Activated CD4-positive, alpha-beta T cell treated with anti-CD3 and anti-CD28 coated beads, Interleukin-2, Interleukin-6, amounts not matched to agents 100 ng/mL and 50 ng/mL, durations not matched to agents 16 hours and 8 hours (primary cell): ENCODE measurements at places on chromosomes 1 and 21.

DNA sequence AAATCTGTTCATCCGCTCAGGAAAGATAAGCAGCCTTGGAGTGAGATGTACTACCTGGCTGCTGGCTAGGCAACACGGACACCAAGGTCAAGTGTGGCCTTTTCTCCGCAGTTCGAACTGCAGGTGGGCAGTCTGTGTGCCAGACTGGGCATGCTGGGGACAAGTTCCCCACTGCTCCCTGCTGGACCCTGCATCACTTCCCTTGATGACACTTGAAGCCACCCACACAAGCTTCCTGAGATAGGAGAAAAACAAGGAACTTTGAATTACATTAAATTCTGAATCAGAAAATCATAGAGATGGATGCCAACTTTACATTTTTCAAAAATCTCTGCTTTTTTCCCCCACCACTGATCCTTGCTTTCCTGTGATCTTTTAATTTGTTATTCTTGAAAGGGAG is 38.3 kb downstream of the BEND5 start:
- no peak for DNase-seq

DNA sequence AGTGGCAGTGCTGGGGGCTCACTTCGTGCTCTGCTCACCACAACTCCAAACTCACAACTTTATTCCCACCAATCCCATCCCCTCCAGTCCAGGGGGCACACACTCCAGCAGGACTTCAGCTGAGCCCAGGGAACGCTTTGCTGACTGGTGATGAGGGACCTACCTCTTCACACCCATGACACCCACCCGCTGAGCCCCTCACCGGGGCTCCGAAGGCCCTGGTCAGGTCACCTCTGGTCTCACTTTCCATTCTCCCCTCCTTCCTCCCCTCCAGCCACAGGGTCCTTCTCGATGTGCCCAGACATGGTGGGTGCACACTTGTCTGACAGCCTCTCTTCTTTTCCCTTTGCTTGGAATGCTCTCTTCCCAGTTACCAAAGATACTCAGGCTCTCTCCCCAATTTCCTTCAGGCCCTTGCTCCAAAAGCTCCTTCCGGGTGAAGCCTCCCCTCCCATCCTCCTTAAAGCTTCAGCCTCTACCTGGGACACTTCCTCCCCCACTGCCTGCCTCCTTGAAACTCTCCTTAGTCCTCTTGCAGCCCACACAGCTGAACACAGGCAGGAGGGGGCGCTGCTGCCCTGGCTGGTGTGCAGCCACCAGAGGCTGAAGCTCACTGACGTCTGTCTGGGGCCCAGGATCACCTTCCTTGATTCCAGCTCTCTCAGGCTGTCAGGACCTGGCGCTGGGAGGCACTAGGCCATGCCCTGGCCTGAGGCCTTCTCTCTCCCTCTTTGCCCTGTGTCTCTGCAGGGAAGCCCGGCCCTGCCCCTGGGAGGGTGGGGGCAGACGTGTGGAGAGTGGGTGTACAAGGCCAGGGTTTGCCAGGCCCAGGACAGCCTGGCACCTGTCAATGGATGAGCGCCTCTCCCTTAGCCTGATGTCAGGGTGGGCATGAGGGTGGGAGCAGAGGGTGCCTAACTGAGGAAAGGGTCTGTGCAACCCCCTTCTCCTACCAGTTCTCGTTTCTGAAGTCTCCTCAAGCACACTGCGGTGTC is 1.6 kb downstream of the KCNE1 start:
- DNase-seq, result peak; percentile 61

- DNase-seq, result no peak
Observed at GRCh38 chr1:233066087-233066486, 115.7 kb downstream of the NTPCR start.

DNA sequence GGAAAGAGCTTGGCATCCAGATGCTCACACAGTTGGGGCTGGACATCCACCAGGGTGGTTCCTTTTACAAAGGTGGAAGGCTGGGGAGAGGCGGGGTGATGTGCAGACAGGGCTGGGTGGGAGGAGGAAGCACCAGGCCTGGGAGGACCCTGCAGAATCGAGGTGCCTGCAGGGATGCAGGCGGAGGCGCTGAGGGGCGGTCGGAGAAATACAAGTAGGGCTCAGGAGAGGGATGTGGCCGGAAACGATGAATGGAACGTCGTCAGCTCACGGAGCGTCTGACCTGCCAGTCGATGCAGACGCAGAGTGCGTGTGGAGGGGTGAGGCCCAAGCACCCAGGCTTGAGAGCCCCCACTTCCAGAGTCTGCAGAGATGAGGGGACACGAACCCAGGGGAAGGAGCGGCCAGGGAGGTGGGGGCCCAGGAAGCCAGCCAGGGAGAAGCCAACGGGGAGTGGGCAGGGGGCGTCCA is 63.4 kb downstream of the TRIM11 start:
- no peak for DNase-seq

DNA sequence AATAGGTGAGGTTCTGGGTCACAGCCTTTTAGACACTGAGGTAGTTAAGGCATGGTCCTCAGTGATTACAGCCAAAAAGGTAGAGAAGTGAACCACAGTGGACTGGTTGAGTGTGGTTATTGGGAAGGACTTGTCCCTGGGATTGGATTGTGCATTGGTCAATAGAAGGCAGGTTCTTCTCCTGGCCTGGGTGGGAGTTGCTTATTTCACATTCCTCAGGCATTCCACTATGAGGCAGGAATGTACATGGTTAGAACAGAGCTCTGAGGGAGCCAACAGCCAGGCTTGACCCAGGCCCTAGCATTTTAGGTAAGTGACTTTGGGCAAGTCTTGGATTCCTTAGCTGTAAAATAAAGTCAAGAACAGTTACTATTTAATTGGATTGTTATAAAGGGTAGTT is 97.9 kb upstream of the MARK1 start:
- no peak for DNase-seq

DNA sequence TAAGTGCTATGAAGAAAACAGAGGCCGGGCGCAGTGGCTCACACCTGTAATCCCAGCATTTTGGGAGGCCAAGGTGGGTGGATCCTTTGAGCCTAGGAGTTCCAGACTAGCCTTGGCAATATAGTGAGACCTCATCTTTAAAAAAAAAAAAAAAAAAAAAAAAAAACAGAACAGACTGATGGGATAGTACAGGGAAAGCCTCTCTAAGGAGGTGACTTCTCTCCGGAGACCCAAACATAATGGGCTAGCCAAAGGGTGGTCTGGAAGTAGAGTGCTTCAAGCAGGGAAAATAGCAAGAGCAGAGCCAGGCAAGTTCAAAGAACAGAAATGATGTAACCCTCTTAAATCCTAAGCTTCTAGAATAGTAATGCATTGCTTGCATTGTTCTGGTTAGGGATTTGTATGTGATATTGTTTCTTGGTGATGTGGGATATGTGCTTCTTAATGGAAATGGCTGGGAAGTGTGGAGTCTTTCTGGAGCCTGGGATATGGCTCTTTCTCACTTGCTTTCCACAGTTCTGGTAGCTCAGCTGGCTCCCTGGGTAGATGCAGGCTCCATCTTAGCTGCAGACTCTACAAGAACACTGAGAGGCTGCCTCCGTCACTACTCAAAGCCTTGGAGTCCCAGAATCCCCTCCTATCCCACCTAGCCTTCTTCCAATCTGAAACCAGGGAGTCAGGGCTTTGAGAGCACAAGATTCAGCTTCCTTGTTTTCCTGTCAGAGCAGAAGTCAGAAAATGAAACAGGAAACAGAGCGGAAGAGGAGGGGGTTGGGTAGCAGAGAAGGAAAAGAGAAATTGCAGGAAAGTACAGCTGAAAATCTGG is 1.9 kb upstream of the PIGV start:
- DNase-seq, result no peak
